NCI-H2171 treated with DMSO at 0.1 percent for 48 hours (cell line): ENCODE measurements at places on chromosomes 7 and 10.

- DNase-seq, result no peak
Measured at GRCh38 chr7:132024290-132024689, 467.9 kb upstream of the PODXL start.

DNA sequence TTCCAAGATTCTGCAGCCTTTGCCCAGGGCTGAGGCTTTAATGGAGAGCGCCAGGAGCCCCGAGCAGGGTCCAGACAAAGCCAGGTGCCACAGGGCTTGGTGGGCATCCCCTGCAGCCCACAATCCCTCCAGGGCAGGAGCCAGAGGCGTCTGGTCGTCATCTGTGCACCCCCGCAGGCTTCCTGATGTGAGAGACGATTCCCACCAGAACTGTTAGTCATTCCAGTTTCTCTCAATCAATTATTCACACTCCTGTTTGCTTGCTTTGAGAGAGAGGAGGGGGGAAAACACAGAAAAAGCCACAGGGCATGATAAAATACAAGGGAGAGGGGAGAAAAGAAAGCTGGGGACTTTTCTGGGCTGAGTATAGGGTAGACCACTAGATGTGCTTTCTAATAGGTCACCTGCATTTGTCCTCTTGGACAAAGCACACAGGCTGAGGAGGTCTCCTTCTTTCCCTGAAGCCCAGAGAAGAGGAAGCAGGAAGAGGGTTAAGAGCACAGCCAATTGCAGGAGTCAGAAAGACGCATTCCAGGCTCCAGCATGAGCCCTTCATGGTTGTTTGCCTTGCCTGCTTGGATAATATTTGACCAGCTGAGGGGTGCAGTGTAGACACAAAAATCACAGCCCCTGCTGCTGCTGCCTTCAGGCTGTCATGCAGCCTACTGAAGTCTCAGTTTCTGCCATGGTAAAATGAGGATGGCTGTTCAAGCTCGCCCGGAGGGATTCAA lies 194.4 kb downstream of the PLXNA4 start:
- DNase-seq, result no peak

DNA sequence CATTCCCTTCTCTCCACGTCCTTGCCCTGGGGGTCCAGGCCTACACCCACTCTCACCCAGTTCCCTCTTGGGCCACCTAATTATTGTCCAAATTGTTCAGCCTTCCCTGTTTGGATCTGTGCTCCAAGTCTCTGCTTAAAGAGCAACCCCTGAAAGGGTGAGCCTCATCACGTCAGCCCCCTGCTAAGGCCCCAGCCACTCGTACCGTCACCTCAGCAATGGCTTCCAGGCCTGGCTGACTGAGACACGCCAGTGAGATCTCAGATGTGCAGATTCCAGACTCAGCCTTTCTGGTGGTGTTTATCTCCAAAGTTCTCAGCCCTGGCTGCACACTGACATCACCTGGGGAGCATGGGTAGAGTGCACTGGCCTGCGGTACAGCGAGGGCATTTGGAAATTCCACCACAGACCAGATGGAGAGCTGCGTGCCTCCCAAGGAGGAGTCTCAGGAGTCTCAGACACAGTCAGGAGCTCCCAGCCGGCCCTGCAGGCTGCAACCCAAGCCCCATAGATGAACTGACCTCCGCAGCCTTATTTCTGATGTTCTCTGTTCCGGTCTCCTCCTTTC lies 87.5 kb downstream of the PRKAG2 start:
- no peak for DNase-seq

- no peak for DNase-seq
Measured at GRCh38 chr10:6314620-6315205, 112.0 kb downstream of the PFKFB3 start.

GRCh38 chr10:30368065-30368718 lies 19.1 kb upstream of the MTPAP start:
- no peak for DNase-seq

DNA sequence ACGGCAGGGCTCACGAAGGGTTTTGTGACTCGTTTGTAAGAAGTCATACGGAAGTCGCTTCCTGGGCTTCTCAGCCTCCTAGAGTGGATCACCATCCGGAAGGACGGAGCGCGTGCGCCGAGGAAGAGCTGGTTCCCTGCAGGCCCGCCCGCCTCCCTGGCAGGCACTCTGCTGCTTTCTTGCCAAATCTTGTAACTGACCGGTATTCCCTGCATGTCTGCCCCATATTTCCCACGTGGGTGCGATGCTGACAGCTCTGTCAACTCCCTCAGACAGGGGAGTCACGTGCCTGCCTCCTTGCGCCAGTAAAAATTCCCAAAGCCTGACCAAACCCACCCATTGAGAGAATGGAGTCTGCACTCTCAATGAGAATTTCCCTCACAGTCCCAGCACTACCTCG lies 12.7 kb downstream of the SHH start:
- no peak for DNase-seq

DNA sequence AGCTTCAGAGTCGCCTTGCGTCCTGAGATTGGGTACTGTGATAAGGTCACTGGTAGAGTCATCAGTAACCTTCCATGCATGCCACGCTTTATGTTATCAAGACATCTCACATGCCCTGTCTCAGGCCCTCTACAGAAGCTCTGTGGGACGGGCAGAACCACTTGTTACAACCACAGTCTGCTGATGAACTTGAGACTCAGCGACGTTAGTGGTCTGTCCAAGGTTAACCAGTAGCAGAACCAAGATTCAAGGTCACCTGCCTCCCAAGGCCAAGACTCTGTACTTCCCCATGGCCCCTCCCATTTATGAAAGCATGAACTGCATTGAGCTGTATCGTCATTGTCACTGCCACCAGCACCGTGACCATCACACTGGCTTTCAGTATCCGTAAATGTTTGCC lies 15.0 kb downstream of the IQCE start:
- no peak for DNase-seq

DNA sequence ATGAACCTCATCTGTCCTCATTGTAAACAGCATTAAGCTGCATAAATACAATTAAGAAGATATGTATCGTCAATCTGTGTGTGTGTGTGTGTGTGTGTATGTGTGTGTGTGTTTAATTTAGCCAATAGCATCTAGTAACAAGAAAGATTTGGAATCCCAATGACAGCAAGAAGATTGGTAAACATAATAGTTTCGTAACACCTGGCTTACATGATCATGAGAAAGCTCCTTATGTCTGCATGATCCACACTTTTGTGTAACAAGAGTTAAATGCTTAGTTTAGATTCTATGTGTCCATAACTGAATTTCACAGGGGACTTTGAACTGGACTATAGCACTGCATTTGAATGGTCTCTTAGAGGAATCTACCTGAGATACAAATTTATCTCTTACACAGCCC lies 191.0 kb upstream of the BET1 start:
- DNase-seq, result no peak

- DNase-seq, result no peak
Measured at GRCh38 chr7:5231811-5232484, 41.9 kb downstream of the WIPI2 start.

- DNase-seq, result peak; percentile 2
Measured at GRCh38 chr7:134943785-134944400, 42.4 kb upstream of the AGBL3 start.

GRCh38 chr7:156496363-156496769 lies 144.2 kb upstream of the RNF32 start:
- peak; percentile 36 for DNase-seq

DNA sequence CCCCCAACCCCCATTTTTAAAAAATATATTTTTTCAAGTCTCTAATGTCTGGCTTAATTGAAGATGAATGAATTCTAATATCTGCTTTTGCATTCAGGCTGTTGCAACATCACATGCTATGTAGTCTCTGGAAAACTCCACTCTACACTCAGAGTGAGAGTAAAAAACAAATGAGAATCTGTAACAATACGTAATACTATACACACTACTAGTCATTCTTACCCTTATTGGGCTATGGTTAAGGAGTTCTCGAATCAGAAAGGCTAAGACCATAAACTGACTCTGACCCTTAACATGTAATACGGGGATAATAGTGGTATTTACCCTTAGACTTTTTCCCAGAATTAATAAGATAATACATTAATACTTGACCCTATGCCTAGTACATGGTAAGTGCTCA lies 42.9 kb upstream of the TMEM168 start:
- no peak for DNase-seq

DNA sequence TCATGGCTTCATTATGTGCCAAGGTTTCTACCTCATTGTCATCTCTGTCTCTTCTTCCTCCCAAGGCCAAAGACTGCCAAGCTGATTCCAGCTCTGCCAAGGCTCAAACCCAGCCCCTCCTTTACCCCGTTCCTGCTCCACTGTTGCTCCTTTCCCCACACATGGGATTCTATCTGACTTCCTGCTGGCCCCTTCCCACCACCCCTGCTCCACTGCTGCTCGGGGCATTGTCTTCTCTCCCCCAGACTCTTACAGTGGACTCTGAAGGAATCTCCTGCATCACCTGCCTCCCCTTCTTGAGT lies 86.3 kb downstream of the COBL start:
- no peak for DNase-seq

- peak; percentile 23 for DNase-seq
Measured at GRCh38 chr7:24478137-24478655, 95.1 kb upstream of the PALS2 start.

- peak; percentile 8 for DNase-seq
Measured at GRCh38 chr7:144439717-144440205, 36.3 kb upstream of the NOBOX start.

DNA sequence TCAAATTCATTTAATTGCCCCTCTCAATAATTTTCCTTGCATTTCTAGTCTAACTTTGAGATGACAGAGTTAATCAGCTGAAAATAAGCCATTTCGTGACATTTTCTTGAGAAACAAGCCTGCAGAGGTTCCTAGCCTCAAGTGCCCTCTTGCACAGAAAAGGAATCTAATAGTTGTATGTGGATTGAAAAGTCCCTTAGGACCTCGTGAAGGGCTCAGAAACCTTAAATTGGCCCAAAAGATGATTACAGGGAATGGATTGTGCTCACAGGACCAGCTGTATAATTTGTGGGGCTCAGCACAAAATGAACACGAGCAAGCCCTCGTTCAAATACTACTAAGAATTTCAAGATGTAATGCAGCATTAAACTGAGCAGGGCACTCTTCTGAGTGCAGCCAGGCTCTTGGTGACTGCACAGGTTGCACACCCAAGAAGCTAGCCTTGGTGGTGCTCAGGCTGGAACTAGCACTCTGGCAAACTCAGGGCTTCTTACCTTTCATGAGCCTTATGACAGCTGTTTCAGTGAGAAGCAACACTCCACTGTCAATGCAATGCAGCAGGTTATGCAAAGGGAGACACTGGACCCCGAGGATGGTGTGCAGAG lies 102.2 kb downstream of the GSAP start:
- DNase-seq, result no peak
